Frontal cortex (tissue), 4 donors: ENCODE measurements at places on chromosomes 1 and 21. TPM values are rescaled to one million over a fixed set of nuclear protein-coding genes. Genes with fewer than 3 reads are reported as not detected.

- peak; percentile 69 for DNase-seq
These were observed at the start of gene NKAIN1 for GRCh38 chr1:31239653-31240241. TSS of gene NKAIN1 (minus strand) at chr1:31239887. CDS start at chr1:31239547, 340 bp downstream.

GRCh38 chr1:108767708-108768107 is 21.2 kb downstream of the STXBP3 start:
- no peak for DNase-seq

- no peak for DNase-seq
These were observed 24.1 kb downstream of the TNNT2 start for GRCh38 chr1:201353186-201353940.

- no peak for DNase-seq
These were observed 25.5 kb upstream of the RBBP5 start for GRCh38 chr1:205147191-205147835.

GRCh38 chr21:45575993-45576837 is 34.0 kb upstream of the SLC19A1 start:
- DNase-seq: no peak

DNA sequence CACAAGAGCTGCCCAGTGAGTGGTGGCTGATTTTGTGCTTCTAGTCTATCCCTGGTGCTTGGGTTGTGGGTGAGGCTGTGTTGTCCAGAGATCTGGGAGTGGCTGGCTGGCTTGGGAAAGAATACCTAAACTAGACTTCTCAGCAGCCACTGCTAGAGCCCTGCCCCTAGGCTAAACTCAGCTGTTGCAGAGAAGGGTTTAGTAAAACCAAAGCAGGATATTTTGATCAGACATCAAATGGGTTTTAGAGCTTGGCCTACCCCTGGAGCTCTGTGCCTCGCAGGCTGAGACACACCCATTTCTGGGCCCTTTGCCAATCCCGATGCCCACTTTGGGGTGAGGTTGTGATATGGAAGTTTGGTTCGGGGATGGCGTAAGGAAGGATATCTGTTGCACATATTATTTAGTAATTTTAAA is 88.5 kb downstream of the UCK2 start:
- no peak for DNase-seq

GRCh38 chr1:26959722-26960624 is at the start of gene KDF1:
TSS of gene KDF1 (minus strand) at chr1:26960468. CDS start at chr1:26952380, 8,088 bp downstream.
- no peak for DNase-seq

- no peak for DNase-seq
These were observed 146.9 kb downstream of the RHOU start for GRCh38 chr1:228882041-228882770.

- no peak for DNase-seq
These were observed 25.6 kb downstream of the SLC22A15 start for GRCh38 chr1:116001739-116002487.

GRCh38 chr21:32311621-32312020 is 13.0 kb downstream of the MRAP start:
- no peak for DNase-seq

GRCh38 chr1:58592522-58593134 is 15.6 kb upstream of the TACSTD2 start:
- DNase-seq: no peak

DNA sequence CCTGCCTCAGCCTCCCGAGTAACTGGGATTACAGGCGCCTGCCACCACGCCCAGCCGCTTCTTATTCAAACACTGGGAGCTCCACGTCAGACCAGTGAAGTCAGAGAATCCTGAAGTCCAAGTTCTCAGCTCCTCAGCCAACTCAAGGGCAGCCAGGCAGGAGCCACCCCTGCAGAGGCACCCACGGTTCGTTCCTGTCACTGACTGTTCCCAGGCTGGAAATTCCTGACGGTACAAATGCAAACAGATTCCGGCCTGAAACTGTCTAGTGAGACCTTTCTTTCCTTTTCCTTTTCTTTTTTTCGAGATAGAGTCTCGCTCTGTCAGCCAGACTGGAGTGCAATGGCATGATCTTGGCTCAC is 11.7 kb downstream of the SLC35E2B start:
- DNase-seq: no peak

DNA sequence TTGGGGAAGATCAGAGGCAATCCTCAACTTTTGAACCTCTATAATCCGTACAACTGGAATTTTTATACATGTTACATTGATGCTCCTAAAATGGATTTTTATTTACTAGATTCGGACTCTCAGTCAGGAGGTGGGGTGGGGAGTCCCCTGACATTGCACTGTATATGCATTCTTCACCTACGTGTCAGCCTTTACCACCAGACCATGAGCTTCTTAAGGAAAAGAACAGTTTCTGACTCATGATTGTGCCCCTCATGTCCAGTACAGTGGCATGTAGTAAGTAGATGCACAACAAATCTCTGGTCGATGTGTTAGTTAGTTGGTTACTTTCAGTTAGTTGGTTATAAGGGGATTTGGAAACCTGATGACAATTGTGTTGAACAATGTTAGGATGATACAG is 15.4 kb downstream of the LPAR3 start:
- DNase-seq: no peak

DNA sequence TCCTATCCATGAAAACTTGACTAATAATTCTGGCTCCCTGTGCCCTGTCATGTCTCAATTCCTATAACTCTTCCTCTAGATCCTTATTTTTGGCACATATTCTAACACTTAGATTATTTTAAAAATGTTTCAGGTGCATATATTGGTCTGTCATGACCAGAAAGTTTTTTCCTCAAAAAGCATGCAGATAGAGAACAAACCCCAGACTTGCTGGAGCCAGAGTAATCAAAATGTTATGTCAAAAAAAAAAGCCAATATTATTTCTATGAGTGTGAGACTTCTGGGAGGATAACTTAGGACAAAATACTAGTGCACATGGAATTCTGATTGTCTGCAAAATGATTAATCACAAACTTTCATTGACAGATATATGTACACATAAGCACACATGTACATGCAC is 135.1 kb upstream of the MROH9 start:
- DNase-seq: no peak

DNA sequence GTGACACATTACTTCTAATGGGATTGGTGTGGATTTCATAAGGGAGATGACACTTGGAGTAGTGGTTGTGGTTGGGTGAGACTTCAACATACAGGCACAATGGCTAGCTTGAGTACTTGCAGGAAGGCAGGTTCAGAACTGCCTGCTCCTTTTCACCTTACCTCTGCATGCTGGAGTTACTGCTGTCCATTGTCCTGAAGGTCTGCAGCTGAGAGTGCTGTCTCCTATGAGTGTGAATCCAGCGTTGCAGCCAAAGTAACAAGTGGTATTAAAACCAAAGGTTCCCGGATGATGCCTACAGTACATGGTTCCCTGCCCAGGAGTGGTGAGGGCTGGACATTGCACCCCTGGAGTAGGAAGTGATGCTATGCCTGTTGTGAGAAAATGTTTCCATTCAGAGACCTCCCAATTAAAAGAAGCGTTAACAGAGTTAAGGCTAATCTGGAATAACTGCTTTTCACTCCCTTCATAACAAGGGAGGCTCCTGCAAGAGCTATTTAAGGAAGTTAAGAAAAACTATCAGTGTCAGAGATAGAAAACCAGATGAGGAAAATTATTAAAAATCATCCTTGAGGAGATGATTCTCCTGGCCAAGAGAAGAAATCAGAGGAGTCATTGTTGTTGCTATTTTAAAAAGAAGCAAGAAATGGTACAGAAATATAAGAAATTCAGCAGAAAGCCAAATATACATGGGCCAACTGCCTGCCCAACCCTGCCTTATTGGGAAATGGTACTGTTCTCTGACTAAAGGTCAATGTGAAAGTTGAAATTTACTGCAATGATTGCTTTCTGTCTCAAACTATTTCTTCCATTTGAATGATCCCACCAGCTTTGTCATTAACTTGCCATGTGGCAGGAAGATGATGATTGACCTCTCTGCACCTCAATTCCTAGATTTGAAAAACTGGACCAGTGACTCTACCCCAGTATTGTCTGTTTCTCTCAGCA is 9.8 kb upstream of the F5 start:
- DNase-seq: no peak

GRCh38 chr1:108643492-108644335 is 17.2 kb downstream of the HENMT1 start:
- peak; percentile 54 for DNase-seq

DNA sequence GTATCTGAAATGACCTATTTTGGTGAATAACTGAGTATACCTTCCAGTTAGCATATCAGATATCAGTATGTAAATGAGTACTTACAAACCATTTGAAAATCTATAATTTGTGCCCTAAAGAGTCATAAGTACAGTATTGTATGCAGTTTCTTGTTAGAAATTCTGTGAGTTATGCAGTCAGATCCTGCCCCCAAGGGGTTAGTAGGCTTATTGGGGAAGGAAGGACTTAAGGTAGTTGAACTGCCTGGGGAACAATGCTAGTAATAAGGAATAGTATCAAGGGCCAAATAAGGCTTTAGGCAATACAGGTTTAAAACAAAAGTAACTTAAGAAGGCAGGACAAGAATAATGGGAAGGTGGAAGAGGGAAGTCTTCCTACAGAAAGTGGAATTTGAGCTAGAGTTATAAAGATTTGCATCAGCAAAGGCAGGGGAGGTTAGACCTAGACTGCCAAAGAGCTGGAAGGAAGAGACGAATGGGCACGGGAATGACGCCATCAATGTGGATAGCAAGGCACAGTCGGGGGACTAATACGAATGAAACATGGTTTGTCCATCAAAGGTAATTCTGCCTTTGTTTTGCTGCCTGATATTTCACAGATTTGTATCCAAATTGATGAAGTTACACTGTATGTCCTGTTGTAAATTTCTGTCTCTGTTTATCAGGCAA is 182.9 kb upstream of the DPYD start:
- DNase-seq: no peak

- DNase-seq: no peak
These were observed 117.0 kb downstream of the TGFB2 start for GRCh38 chr1:218462116-218462515.

- no peak for DNase-seq
These were observed 37.6 kb upstream of the DESI2 start for GRCh38 chr1:244615301-244615700.

- no peak for DNase-seq
These were observed 19.0 kb downstream of the MAPKAPK2 start for GRCh38 chr1:206703661-206704060.

- DNase-seq: no peak
These were observed 21.6 kb upstream of the SSX2IP start for GRCh38 chr1:84711869-84712268.

GRCh38 chr1:230149751-230150584 is 82.9 kb downstream of the GALNT2 start:
- DNase-seq: no peak

GRCh38 chr1:8814865-8815264 is 2.6 kb downstream of the RERE start:
- DNase-seq: no peak

- DNase-seq: no peak
These were observed 192.4 kb upstream of the RNPC3 start for GRCh38 chr1:103333141-103333540.

- peak; percentile 73 for DNase-seq
These were observed 5.8 kb upstream of the FAM167B start for GRCh38 chr1:32241001-32241763.

DNA sequence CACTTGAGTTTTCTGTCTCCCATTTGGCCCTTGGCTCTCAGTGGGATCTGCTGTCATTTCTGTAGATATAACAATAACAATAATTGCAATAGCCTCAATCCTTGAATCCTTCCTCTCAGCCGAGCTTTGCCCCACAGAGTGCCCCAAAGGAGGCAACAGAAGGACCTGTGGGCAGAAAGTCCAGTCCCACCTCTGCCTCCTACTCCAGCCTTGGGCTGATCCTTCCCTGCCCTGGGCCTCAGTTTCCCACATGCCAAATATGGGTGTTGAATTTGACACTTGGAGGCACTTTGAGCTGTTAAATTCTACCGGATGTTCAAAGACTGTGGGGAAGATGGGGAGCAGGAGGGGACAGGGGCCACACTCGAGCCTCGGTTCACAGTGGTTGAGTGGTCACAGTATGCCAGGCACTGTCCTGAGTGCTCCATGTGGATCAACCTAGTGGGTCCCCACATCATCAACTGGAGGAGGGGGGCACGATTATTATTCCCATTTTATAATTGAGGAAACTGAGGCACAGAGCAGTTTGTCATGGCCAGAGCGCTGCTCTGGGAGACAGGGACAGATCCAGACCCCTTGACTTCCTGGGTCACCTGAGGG is 307.1 kb downstream of the MATN1 start:
- no peak for DNase-seq

CTH gene
- 4.9 TPM for total RNA-seq

ZNF683 gene
- not detected for total RNA-seq

FBLIM1 gene
- total RNA-seq: 14.3 TPM

CLEC20A gene
- not detected for total RNA-seq

SLC5A9 gene
- not detected for total RNA-seq

RAB25 gene
- total RNA-seq: not detected

FAM43B gene
- total RNA-seq: 0.82 TPM

CYP4Z1 gene
- total RNA-seq: 0.41 TPM

TRABD2B gene
- under 0.01 TPM for total RNA-seq

DYNLT5 gene
- total RNA-seq: 1.2 TPM

DNAJC28 gene
- 6.5 TPM for total RNA-seq

CELA3B gene
- total RNA-seq: not detected

GJA8 gene
- not detected for total RNA-seq

ADAMTS4 gene
- 0.41 TPM for total RNA-seq

PAPPA2 gene
- total RNA-seq: 6.1 TPM

MORN1 gene
- 11.0 TPM for total RNA-seq

SFN gene
- under 0.01 TPM for total RNA-seq

ADAMTS5 gene
- total RNA-seq: 1.6 TPM

IL10 gene
- 0.41 TPM for total RNA-seq

MYOC gene
- under 0.01 TPM for total RNA-seq

OR6K6 gene
- not detected for total RNA-seq

FBXO2 gene
- 6.1 TPM for total RNA-seq

SH3BGR gene
- total RNA-seq: 1.6 TPM

B3GALT5 gene
- total RNA-seq: 0.41 TPM
